ENCODE measurements at places on chromosomes 4 and X. TPM values are rescaled to one million over a fixed set of nuclear protein-coding genes. Genes with fewer than 3 reads are reported as not detected.

Gene CCDC149
- 0.44 TPM for total RNA-seq

Gene QRFPR
- total RNA-seq: not detected

Gene CCDC120
- total RNA-seq: 10.6 TPM

Gene KLKB1
- 1.4 TPM for total RNA-seq

Gene GTPBP6
- total RNA-seq: 79.3 TPM

Gene RAB9A
- 19.9 TPM for total RNA-seq

Gene MAGEC1
- not detected for total RNA-seq
